ENCODE measurements at places on chromosomes 7 and 10. TPM values are rescaled to one million over a fixed set of nuclear protein-coding genes. Genes with fewer than 3 reads are reported as not detected.

Gene USP6NL
- total RNA-seq = 7.9 TPM

Gene MKX
- not detected for total RNA-seq

Gene RBP3
- not detected for total RNA-seq

Gene CDHR1
- 0.80 TPM for total RNA-seq

Gene COL28A1
- 0.33 TPM for total RNA-seq

Gene GRM8
- total RNA-seq = not detected

DNA sequence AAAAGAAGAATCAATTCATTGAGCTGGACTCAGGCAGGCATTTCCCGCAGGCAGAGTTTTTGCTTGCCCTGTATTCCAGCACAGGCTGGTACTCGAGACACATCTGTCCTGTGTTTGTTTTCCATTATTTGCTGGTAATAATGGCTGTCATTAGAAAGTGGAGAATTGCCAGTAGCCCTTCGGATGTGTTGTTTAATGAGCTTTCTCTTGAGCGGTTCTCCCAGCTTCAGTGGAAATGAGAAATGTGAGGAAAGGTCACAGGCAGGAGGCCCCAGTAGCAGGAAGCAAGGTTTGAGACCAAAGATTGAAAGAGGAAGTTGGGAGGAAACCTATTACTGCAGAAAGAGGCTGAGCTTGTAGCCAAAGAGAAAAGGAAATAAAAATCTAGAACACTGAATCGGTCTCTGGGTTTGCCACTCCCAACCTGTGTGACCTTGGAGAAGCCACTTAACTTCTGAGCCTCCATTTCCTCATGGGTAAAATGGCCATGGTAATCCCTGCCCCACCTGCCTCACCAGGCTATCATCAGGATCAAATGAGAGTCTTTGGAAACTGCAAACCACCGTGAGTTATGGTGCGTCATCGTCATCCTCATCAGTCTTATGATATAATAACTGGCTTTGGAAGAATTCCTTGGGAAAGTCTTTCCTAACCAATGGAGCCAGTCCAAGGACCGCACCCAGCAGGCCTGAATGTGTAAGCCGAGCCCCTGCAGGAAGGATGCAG, 67.7 kb downstream of the TACR2 start:
- H3K27ac ChIP-seq = peak overlapping the region; percentile 92
- no peak for DNase-seq
- peak overlapping the region; percentile 58 for H3K4me3 ChIP-seq
- peaks cover 23% of the 10 kb centered on the region for H3K36me3 ChIP-seq

DNA sequence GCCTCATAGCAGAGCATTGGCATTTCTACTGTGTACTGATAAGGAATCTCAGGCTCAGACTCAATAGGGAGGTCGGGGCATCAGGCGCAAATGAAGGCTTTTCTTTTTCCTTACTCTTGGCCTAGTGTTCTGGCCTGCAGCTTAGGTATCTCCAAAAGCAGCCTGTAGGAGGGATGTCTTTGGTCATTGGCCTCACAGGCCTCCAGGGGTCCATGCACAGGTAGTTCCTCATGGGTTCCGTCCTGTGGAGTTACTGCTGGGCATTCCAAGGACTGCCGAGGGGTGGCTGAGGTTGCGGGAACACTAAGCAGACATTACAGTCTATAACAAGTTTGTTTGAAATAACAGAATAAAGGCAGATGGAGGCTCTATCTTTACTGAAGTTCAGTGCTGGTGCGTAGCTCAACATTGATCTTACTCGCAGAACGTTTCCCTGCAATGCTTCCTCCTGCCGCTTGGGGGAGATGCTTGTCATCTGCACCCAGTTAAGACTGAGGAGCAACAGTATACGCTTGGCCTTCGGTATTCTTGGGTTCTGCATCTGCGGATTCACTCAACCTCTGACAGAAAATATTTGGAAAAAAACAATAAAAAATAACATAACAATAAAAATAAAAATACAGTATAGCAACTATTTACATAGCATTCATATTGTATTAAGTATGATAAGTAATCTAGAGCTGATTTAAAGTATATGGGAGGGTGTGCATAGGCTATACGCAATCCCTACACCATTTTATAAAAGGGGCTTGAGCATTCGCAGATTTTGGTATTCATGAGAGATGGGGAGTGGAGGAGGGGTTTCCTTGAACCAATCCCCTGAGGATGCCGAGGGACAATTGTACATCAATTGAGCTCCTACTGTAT, 58.9 kb downstream of the SH2D4B start:
- H3K36me3 ChIP-seq = no peaks in the 10 kb centered on the region
- no peak overlapping the region for H3K27ac ChIP-seq
- no peak overlapping the region for H3K4me3 ChIP-seq
- peaks cover 20% of the 10 kb centered on the region for H3K4me1 ChIP-seq
- H3K27me3 ChIP-seq = no peaks in the 10 kb centered on the region
- no peak for DNase-seq

All from naive thymus-derived CD8-positive, alpha-beta T cell (primary cell).